T-cell (primary cell): ENCODE measurements at places on chromosomes 13 and 19.
A peak's percentile ranks its signal among the peaks of the same experiment; 100 is the strongest.

DNA sequence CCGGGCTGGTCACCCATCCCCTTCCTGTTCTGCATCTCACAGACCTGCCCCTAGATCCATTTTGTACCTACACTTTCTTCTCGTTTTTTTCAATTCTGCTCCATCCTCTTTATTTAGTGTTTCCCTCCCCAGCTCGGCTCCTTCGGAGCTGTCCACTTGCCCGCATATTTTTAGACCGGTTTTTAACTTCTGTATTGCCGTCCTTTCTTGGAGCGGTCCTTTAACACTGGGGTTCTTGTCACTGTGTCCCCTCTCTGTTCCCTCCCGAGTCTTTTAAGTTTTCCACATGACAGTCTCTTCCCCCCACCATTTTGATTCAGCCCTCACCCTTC lies 1.7 kb downstream of the ARHGAP35 start:
- no peak for DNase-seq

- no peak for DNase-seq
These were observed 401.7 kb upstream of the HTR2A start for GRCh38 chr13:47298506-47298905.

- DNase-seq, result no peak
These were observed 133.8 kb downstream of the PDS5B start for GRCh38 chr13:32720026-32720425.

- DNase-seq, result no peak
These were observed 537.4 kb downstream of the MYO16 start for GRCh38 chr13:109166804-109167203.

GRCh38 chr13:30148171-30148754 lies 159.1 kb downstream of the KATNAL1 start:
- DNase-seq, result peak; percentile 68

DNA sequence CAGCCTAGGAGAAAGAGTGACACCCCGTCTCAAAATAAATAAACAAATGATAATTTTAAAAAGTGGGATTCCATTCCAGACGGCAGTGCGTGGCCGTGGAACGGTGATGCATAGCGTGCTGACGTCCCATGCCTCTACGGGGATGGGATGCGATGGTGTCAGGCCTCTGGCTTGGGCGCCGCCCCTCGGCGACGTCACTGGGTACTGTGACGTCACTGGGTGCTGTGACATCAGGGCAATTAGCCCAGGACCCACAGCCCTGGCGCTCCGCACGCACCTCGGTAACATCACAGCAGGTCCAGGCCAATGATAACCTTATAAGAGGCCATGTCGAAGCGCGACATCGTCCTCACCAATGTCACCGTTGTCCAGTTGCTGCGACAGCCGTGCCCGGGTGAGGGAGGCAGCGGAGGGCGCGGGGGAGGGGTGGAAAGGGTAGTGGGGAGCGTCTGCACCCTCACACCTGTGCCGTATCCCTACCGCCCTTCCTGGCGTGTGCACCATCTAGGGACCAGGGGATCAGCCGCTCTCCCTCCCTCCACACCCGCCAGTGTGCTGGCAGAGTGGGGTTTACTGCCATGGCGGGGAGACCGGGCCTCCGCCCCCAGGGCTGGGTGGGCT lies at the start of gene GAPDHS:
TSS of gene GAPDHS (plus strand) at position 256 of the 621 bp plus-strand sequence. CDS start at position 328, 72 bp downstream.
- no peak for DNase-seq
